ENCODE measurements at places on chromosomes 6 and 20.

DNA sequence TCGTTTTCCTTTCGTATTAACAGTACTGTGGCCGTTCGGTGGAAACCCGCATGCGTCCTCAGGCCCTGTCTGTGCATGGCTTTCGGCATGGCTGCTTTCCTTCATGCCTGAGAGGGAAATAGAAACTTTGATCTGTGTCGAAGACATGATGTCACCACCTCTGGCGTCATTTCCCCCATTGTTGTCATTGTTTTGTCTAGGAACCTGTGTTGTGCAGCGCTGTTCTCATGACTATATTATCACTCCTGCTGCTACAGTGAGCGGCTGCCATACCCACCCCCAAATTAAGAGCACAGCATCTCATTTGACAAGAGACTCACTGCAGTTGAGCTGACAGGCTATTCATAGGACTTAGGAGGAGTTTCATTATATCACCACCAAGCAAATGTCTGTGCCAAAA, 172.3 kb downstream of the TMEM242 start:
- DNase-seq: no peak

GRCh38 chr6:3336066-3336786, 77.5 kb downstream of the PSMG4 start:
- no peak for DNase-seq

GRCh38 chr20:61135266-61135665, 116.8 kb upstream of the CDH4 start:
- DNase-seq: no peak

DNA sequence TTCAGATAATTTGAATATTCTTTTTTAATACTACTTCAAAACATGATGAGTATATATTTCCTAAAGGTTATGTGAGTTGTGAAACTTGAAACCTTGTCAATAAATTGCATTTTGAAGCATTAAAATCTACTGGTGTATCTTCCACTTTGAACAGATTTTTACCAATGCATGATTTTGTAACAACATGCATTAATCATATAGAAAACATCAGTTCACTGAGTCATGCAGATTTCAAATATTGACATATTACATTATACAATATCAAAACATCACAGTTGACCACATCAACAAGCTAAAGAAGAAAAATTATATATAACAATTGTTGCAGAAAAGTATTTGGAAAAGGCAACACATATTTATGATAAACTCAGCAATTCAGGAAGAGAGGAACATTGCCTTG, 158.1 kb downstream of the WDR27 start:
- DNase-seq: no peak

DNA sequence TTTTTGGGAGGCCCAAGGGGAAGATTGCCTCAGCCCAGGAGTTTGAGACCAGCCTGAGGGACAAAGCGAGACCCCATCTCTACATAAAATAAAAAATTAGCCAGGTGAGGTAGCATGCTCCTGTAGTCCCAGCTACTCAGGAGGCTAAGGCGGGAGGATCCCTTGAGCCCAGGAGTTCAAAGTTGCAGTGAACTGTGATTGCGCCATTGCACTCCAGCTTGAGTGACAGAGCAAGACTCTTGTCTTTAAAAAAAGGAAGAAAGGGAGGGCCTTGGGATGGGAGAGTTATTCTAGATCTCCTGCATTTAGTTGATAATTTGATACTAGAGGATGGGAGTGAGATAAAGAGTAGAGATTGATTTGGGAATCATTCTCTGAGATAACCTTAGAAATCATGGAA, 68.1 kb downstream of the ITCH start:
- DNase-seq: no peak

DNA sequence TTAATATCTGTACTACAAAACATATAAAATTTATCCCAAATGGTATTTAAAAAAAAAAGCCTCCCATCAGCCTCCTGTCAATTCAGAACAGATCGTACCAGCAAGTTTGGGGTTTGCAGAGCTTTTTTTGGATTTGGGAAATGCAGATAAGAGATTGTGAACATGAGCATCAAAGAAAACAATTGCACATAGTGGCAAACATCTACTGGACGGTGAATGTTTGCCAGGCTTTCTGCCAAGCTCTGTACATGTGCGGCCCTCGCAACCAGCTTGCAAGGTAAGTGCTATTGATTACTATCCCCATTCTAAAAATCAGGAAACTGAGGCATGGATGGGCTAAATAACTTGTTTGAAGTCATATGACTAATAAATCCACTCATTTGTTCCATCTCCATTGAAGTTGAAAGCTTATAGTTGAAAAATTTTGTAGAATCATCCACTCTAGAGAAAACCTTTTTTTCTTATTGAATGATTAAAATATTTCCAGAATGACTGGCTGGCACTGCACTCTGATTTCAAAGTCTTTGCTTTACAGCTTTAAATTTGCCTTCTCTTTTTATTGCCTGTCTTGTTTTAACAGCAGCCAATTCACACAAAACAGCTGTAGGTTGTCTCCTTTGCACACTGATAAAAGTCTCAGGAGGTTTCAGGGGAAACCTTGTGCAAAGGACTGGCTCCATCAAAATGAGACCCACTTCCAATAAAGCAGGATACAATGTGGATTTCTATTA, 37.4 kb upstream of the SIRT5 start:
- no peak for DNase-seq

- DNase-seq: no peak
Measured at GRCh38 chr6:39839445-39839844, 47.3 kb downstream of the DAAM2 start.

Measured in hypothalamus (tissue), 51 donors.